Stimulated activated CD4-positive, alpha-beta T cell treated with anti-CD3 and anti-CD28 coated beads, Interleukin-2, amount 100 ng/mL, for 24 hours (primary cell): ENCODE measurements at places on chromosomes 16 and 17.

DNA sequence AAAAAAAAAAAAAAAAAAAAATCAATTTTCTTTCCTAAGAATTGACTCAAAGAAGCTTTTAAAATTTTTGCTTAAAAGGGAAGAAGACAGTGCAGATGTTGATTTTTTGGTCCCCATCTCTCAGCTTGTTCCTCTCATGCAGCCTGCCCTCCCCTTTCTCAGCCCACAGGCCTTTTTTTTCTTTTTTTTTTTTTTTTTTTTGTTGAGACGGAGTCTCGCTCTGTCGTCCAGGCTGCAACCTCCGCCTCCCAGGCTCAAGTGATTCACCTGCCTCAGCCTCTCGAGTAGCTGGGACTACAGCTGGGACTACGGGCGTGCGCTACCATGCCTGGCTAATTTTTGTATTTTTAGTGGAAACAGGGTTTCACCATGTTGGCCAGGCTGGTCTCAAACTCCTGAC is 17.7 kb downstream of the YPEL2 start:
- no peak for DNase-seq

DNA sequence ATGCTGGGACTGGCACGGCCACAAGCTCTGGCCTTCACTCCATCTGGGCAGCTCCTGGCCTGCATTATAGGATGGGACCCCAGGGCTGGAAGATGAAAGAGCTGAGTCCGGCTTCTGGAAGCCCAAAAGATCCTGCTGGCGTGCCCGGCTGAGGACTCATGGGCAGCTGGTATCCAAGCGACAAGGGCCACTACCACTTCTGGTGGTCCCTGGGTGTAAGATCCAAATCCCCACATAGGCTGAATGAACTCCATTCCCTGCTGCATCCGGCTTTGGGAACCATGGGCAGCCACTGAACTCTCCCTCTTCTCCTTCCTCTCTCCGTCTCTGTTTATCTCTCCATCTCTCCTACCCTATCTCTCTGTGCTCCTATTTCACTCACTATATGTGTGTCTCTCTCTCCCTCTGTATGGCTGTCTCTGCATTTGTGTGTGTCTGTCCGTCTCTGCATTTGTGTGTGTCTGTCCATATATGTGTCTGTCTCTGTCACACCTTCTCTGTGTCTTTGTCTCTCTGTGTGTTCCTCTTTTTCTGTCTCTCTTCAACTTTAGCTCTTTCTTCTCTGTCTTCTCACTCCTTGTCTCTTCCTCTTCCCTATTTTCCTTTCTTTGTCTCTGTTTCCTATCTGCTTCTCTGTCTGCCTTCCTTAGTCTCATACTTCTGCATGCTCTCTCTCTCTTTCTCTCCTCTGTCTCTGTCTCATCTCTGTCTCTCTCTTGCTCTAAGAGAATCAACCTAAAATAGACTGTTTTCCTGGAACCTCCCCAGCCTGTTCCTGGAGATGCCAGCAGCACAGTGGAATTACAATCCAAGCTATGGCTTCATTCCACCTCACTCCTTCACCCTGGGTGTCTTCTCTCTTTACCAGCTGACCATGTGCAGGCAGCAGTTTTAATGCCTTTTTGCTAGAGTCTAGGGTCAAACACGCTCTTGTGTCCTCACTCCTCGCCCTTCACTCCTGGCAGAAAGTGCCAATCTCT is 60.4 kb upstream of the IRX6 start:
- DNase-seq, result no peak

DNA sequence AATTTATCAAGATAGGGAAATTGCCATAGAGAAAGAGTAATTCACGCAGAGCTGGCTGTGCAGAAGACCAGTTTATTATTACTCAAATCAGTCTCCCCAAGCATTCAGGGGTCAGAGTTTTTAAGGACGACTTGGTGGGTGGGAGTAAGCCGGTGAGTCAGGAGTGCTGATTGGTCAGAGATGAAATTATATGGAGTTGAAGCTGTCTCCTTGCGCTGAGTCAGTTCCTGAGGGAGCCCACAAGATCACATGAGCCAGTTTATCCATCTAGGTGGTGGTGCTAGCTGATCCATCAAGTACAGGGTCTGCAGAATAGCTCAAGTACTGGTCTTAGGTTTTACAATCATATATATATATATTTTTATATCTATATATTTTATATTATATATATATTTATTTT is 6.0 kb upstream of the AQP8 start:
- no peak for DNase-seq

DNA sequence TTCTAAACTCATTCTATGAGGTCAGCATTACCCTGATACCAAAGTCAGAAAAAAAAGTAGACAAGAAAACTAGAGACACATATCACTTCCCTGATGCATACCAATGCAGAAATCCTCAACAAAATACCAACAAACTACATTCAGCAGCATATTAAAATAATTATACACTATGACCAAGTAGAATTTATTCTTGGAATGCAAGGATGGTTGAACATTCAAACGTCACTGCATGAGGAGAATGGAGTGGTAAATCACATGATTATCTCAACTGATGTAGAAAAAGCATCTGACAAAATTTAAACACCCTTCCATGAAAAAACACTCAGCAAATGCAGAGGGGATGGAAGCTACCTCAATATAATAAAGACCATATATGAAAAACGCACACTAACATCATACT is 155.0 kb upstream of the KCNJ18 start:
- no peak for DNase-seq

GRCh38 chr17:43068570-43069367 is 43.7 kb downstream of the RND2 start:
- DNase-seq, result no peak

DNA sequence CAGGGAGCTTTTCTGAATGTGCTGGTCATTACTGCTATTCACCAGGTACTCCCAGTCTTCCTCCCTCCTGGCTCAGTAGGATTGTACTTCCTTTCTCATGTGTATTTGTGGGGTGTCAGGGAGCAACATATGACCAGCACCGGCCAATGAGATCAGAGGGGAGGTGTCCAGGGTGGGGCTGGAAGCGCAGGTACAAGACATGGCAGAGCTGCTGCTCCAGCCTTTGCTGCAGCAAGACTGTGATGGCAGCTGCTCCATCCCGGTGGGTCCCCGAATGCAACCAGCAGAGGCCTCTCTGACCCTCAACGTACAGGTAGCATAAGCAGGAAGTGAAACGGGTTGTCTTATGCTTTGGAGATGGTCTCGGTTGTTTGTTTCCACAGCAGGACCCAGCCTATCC is 53.8 kb upstream of the CACNG5 start:
- no peak for DNase-seq

- DNase-seq, result no peak
These were observed 1.8 kb downstream of the ITGAX start for GRCh38 chr16:31356566-31357323.

- DNase-seq, result no peak
These were observed 46.9 kb downstream of the IRX6 start for GRCh38 chr16:55370762-55371482.

DNA sequence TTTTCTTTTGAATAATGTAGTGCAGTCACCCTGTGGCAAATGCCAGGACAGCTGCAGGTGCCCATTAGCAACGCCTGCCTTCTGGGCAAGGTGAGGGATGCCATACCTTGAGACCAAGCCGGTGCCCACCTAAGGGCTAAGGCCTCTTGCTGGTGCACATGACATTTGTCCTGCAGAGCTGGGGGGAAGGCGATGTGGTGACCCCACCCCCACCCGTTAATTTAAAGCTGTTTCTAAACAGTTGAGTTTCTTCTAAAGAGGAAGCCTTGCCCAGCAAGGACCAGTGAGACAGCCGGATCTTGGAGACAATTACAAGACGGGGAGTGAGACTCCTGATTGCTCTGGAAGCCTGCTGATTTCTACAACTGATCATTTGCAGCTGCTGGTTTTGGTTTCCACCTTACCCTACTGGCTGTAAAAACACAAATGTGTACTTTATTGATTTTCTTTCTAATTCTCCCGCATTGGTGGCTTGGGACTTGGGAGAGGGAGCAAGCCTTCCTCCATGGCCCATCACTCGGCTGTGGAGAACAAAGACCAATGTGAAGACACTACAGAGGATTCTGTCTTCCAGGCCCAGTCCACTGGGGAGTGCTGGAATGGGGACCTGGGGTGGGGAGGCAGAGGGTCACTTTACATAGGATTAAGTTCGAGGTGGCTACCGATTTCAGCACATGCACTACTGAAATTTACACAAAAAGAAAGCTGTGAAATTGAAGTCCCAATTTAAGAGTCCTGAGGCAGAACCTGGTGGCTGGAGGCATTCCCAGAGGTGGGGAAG is 2.7 kb downstream of the CDK5R1 start:
- no peak for DNase-seq

- no peak for DNase-seq
These were observed 16.2 kb upstream of the KPNA2 start for GRCh38 chr17:68019336-68019674.

- DNase-seq, result peak; percentile 43
These were observed 13.0 kb downstream of the UNC45B start for GRCh38 chr17:35160354-35161201.

DNA sequence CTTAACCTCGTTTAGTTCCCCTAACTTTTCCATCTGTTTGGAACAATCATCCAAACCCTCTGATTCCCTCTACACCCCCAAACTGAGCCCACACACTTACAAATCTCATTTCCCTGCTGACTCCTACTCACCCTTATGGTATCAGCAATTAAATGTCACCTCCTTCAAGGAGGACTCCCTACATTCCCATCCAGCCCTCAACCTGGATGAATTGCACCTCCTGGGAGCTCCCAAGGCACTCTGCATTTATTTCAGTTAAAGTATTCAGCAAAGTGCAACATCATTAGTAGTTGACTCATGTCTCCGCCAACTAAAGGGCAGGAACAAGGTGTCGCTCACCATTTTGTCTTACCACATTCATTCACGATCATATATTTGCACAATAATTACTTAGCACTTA is 353.5 kb downstream of the TMEM114 start:
- no peak for DNase-seq

GRCh38 chr17:36791150-36791941 is 145.9 kb upstream of the LHX1 start:
- DNase-seq, result no peak

DNA sequence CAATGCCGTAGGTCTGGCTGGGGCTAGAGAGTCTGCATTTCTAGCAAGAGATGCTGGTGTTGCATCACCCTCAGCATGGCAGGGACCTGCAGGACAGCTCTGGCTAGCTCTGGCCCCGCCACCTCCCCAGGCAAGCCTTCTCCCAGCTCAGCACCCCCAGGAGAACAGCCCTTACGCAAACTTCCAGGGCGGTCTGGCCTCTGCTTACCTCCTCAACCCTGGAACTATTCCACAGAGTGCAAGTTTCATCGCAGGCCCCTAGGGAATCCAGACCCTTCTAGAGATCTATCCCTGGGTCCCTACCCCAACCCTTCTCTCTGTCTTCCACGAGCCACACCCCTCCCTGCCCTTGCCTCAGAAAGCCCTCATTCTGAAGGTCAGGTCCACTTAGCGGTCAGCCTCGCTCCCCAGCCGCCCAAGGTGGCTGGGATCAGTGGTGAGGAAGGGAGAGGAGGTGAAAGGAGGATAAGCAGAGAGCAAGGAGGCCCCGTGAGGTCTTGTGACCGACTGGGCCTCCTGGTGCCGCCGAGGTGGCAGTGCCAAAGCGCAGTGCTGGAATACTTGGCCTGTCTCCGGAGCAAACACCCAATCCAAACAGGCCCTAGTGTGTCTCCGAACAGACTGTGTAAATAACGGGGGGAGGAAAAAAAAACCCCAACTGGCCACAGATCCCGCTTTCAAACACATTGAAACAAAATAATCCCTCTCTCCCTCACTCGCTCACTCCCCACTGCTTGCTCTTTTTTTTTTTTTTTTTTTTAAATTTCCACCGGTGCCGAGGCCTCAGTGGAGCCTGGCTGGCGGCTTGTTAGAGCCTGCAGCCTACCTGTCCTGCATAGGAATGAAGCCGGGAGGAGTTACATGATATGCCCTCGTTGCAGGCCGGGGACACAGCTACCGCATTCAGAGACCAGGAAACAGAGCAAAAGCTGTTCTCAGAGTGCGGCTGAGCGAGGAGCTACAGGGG is 380.9 kb downstream of the SOX9 start:
- DNase-seq, result no peak

DNA sequence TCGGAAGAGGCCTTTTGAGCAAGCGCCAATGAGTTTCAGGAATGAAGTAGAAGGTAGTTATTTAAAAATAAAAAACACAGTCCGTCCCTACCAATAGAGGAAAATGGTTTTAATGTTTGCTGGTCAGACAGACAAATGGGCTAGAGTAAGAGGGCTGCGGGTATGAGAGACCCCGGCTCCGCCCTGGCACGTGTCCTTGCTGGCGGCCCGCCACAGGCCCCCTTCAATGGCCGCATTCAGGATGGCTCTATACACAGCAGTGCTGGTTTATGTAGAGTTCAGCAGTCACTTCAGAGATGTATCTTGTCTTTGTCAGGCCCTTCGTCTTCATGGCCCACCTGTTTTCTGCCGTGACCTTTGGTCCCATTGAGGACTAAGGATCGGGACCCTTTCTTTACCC is 87.3 kb downstream of the CRISPLD2 start:
- DNase-seq, result no peak

DNA sequence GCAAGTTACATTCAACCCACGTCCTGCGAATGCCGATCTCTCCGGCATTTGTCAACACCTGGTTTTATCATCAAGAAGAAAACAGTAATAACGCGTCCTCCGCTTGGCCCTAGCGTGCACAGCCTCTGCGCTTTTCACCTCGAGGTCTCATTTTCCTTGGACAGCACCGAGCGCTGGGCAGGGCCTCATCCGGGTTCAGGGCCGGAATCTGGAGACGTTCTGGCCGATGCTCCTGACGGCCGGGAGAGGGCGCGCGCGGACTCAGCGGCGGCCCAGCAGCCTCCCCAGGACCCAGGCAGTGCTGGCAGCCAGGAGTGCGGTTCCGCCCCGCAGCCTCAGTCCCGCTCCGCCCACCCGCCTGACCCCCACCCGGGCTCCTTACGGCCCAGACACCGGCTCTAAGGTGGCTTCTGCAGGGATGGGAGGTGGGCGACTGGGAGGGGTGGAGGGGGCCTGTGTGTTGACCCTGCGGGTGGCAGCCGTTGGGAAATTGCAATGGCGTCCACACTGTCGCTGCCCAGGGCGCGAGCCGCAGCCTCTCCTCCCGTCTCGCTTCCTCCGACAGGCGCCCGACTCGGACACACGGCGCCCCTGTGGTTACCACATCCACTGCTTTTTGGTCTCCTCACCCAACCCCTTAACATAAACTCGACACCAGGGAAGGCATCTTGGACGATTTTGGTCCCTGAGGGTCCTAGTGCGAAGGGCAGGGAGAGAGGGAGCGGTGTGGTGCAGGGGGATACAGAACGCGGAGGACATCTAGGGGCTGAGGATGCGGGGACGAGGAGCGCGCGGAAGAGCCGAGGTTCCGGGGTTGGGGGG is 7.4 kb upstream of the FLYWCH1 start:
- DNase-seq, result peak; percentile 80

DNA sequence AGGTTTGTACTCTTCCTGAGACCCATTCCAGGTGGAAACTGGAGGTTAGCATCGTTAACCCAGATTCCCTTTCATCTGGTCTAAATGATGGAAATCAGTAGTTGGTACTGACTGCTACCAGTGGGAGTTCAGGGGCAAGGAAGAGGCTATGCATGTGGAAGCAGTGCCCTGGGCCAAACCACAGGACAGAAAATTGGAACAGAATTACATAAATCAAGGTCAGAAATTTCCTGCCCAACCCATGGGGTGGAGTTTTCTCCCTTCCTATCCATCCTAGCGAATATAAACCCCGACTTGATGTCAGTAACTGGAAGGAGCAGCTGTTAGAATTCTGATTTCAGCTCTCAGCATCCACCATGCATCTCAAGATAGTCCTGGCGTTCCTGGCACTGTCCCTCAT is at the start of gene AOC2:
Gene AOC2, plus strand, starts transcription at position 310 of the 400 bp plus-strand sequence. Its CDS starts 47 bp downstream, at position 357.
- no peak for DNase-seq
